NCI-H2107 (cell line): ENCODE measurements at places on chromosomes 5 and 9.

DNA sequence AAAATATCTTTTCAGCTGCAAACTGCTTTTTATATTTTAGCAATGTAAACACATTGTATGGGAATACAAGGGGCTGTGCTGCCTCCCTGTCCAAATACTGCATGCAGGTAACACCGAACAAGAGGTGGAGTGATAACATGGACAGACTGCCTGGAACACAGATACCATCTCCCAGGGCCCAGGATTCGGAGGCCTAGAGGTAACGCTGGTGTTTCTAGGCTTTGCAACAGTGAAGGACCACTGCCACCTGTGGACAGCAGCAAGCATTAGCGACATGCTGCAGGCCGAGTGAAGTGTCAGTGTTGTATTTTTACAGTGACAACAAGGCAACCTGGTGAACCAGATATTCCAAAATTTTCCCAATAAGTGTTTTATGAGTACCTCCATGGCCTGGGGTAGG is 379.1 kb downstream of the DMRT2 start:
- no peak for DNase-seq

- no peak for DNase-seq
Observed at GRCh38 chr5:14915291-14915952, 43.8 kb upstream of the ANKH start.

GRCh38 chr9:98694943-98695342 is 13.8 kb downstream of the GABBR2 start:
- no peak for DNase-seq

- DNase-seq: no peak
Observed at GRCh38 chr5:134467231-134467630, 55.5 kb upstream of the CDKN2AIPNL start.

- DNase-seq: no peak
Observed at GRCh38 chr9:137375321-137376058, 47.5 kb downstream of the EXD3 start.

DNA sequence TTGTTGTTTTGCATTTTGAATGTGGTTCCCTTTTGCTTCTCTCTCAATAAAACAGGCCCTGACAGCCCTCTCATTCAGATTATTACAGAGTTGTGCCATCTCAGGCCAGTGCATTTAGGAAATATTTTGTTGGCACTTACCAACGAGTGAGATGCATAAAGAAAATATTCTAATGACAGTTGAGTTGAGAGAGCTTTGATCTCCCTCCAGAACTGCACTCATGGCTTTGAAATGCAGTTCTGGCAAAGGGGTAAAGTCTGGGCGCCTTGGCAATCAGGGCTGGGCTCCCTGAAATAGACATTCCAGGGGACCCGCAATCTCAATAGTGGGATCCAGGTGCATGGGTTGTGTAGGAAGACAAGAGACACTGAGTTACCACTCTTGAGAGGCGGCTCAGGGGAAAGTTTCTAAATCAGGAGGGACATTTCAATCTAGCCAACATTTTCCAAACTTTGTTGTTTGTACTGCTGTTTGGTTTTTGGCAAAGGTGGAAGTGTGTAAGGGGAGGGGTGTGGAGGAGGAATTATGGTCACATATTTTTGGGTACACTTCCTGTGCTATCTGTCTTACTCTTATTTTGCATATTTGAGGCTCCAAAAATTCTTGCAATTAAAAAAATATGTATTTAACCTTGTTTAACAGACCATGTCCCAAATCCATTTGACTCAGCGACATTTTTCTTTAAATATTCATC is 48.8 kb downstream of the PAPPA start:
- DNase-seq: no peak

- DNase-seq: no peak
Observed at GRCh38 chr9:128411364-128412119, 9.1 kb upstream of the CERCAM start.

DNA sequence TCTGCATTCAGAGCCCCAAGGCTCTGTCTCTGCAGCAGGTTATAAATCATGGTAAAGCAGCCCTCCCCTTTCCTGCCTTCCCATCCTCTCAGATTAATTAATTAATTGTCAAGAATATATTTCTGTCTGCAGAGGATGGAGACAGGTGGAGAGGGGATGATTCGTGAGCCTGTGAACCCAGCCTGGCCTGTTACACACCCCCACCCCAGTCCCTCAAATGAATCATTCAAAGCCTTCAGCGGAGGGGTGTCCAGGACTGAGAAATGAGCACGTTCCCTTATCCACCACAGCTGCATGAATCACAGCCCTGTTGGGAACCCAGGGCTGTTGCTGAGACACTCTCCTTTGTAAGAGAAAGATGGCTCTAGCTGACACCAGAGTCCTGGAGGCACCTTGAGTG is 56.0 kb downstream of the NIPAL4 start:
- no peak for DNase-seq

- no peak for DNase-seq
Observed at GRCh38 chr5:80967500-80968181, 7.5 kb downstream of the RASGRF2 start.

DNA sequence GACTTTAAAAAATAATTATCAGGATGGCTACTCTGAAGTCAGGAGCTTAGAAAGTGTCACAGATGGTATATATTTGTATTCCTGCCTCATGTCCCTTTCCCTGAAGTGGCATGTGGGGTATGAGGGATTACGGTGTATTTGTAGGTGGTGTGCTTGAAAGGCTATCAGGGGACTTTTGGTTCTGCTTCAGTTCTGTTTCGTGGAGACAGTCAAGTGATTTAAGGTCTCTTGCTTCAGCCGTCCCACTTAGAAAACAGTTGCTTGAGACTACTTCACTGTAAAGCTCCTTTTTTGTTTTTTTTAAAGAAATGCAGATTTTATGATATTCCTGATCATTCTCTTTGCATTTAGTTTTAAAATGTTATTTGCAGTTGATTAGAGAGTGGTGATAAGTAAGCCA is 18.3 kb downstream of the PARP8 start:
- no peak for DNase-seq

GRCh38 chr5:69024241-69024651 is 69.6 kb upstream of the SLC30A5 start:
- DNase-seq: peak; percentile 29

GRCh38 chr9:95826183-95826838 is 49.2 kb upstream of the ERCC6L2 start:
- no peak for DNase-seq

GRCh38 chr5:88691230-88691582 is 191.8 kb downstream of the MEF2C start:
- DNase-seq: no peak

DNA sequence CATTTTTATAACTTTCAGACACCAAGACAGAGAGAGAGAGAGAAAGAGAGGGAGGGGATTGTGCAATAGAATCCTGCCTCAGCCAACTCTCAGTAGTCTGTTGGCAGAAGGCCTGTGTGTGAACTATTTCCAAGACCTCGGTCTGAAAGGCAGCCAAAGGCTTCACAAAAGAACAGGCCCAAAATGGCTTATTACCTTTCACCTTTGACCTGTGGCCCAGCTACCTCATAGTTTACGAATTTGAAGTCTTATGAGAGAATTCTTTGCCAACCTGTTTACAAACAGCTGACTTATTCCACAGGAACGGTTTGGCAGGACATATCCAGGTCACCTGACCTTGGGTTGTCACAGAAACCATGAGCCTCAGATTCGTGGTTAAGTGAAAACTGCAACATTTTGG is 48.6 kb downstream of the NR2F1-AS1 start:
- no peak for DNase-seq

GRCh38 chr5:126377424-126377823 is 45.8 kb upstream of the GRAMD2B start:
- no peak for DNase-seq

GRCh38 chr9:70490478-70490877 is 76.0 kb upstream of the KLF9 start:
- no peak for DNase-seq

DNA sequence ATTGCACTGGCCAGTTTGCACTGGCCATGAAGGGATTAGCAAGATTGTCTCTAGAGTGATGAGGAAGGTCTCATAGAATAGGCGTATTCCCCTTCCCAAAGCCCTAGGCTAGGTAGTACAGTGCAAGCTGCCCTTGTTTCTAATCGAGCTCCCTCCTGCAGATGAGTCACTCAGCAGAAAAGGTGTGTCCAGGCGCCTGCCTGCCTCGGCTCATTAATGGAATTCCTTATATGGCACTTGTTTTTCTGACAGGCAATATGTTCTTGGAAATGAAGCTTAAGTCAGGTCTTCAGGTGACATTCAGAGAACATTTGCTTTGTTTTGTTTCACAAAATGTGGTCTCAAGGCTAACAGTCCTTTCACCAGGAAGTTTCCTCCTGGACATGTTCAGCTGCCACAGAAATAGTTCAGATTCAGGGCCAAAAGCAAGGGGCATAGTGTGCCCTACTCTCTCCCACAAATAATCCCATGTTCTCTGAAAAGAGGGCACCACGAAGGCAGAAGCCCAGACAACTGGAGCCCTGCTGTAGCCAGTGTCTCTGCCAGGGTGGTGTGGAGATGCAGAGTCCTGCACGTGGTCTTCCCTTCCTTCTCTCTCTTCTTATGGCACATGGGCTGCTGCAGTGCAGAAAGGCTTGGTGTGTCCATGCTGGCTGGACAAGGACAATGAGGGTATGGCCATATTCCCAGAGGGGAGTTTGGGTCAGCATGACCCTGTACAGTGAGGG is 281.1 kb upstream of the MAP3K1 start:
- no peak for DNase-seq

DNA sequence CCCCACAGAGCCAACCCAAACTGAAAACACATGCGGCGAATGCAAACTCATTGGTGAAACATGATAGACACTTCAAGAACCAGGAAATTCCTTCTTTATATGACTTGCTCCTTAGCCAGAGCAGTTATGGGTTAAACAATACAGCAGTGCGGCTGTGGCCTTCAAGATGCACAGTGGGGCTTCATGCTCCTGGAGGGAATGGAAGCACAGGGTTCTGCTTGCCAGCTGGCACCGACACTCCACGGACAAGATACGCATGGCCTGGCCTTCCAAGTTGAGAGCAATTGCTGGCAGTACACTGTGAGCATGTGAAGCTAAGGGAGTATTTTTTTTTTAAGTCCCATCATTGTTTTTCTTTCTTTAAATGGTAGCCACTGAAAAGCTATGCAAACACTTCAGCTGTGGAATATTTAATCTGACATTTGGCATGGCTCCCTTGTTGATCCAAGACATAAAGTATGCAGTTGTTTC is 451.6 kb upstream of the CD180 start:
- DNase-seq: peak; percentile 40

DNA sequence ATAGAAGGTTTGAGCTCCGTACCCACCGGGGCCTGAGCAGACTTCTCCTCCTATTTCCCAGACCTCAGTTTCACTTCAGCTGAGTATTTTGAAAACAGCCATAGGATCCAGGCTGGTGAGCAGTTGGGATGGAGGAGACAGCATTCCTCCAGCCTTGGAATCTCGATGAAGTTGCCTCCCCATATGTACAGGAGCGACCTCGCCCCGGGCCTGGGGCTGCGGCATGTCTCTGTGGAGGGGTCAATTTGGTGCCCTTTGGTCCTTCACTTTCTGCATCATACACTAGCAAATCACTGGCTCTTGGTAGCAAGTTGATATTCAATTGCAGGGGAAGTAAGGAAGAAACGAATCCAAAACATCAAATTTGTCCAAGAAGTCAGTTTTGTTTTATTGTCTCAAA is 402.0 kb upstream of the IRX4 start:
- DNase-seq: no peak

DNA sequence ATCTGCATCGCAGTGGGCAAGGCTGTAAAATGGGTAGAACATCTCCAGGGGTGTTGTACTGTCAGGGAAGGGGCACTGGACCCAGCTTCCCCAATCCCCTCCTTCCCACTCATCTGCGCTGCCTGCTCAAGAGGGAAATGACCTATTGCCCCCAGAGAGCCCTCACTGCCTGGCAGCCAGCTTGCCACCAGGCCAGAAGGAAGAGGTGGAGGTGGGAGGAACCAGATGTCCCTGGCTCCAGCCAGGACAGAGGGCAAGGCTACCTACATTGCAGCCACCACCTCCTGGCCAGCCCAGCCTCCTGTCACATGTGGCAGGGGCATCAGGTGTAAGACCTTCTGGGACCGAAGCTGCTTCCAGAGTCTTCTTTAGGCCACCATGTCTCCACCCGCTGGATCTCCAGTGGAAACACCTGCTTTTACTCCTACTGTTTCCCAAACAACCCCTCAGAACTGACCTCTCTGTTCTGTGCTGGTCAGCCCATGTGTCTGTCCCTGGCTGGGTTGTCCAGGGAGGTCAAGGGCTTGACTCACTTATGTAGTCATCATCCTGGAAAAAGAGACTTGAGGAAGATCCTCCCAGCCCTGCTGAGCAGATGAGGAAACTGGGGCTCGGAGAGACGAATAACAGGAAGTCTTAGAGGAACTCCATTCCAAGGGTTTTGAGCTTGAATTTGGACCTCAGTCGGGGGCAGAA is 42.3 kb downstream of the JADE2 start:
- no peak for DNase-seq

GRCh38 chr9:92917176-92917800 is 30.0 kb upstream of the FGD3 start:
- no peak for DNase-seq

DNA sequence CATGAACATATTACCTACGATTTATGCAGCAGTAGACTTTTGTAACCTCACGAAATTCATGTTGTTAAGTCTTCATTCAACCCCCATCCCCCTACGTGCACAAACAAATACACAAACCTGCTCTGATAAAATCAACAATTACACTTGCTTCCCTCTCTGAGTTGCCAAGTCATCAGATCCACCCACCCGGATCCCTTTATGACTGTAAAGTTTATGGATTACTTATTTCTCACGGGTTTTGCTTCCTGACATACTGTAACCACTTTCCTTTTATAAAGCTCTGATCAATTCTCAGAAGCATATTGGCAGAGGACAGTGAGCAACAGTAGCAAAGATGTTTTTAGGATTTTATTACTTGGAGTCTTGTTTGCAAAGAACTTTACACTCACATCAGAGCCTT is 70.5 kb downstream of the MLLT3 start:
- no peak for DNase-seq

- DNase-seq: no peak
Observed at GRCh38 chr5:131297886-131298285, 34.0 kb downstream of the CDC42SE2 start.

- DNase-seq: no peak
Observed at GRCh38 chr9:35000535-35001284, 11.2 kb downstream of the DNAJB5 start.

- no peak for DNase-seq
Observed at GRCh38 chr5:172488221-172488620, 33.9 kb upstream of the SH3PXD2B start.

- no peak for DNase-seq
Observed at GRCh38 chr5:129904102-129904666, at the start of gene CHSY3. Gene CHSY3, plus strand, starts transcription at chr5:129904465.

DNA sequence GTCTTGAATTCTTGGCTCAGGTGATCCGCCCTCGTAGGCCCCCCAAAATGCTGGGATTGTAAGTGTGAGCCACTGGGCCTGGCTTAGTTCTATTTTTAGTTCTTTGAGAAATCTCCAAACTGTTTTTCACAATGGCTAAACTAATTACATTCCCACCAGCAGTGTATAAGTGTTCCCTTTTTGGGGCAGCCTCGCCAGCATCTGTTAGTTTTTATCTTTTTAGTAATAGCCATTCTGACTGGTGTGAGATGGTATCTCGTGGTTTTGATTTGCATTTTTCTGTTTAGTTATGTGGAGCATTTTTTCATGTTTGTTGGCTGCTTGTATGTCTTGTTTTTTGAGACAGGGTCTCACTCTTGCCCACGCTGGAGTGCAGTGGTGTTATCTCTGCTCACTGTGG is 28.2 kb downstream of the CNOT6 start:
- no peak for DNase-seq

GRCh38 chr5:126941403-126941802 is 89.0 kb downstream of the MARCHF3 start:
- DNase-seq: no peak
